ENCODE measurements at places on chromosomes 3 and 15.

GRCh38 chr3:81998139-81998755 is 236.8 kb upstream of the GBE1 start:
- no peak for DNase-seq

DNA sequence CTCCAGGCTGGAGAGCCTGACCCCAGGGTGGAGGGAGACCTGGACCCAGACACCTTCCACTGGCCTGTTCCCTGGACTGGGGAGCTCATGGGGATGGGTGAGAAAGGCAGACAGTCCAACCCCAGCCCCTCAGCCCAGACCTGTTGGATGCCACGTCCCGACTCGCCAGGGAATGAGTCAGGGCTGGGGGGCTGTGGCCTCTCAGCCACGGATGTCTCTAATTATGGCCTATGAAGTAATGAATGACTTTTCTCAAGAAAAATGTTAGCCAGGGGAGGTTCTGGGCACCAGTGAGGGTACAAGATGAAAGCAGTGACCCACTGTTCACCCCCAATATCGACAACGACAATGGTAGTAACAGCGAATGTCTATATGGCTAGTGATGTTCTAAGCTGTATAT is 107.0 kb upstream of the RPL32 start:
- no peak for DNase-seq

GRCh38 chr3:125123451-125124305 is 67.9 kb upstream of the HEG1 start:
- DNase-seq = no peak

DNA sequence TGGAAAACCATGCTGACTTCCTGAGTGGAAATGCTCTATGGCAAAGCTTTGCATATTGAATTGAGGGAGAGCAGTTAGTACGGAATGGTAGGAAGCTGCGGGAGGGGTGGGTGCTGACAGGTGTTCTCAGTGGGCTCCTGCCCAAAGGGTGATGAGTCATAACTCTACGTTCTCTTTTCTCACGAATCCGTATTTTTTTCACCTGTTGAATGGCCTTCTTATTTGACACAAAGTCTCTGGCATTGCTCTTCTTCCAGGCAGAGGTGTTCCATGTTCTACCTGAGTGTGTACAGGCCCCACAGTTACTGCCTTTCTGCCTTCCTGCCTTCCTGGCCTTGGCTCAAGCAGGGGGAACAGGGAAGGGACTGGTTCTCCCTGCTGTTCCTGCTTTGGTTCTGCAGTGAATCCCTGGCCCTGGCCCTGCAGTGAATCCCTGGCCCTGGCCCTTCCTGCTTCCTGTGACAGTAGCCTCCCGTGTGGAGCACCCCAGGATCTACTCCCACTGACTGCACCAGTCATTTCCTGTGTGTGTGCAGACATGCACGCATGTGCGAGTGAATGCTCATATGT is 31.9 kb downstream of the TRAK1 start:
- DNase-seq = no peak

GRCh38 chr3:852033-852432 is 240.8 kb upstream of the CNTN6 start:
- no peak for DNase-seq

GRCh38 chr3:195770081-195770840 is 41.5 kb downstream of the MUC4 start:
- DNase-seq = no peak

- no peak for DNase-seq
Observed at GRCh38 chr15:63612300-63612699, 15.1 kb downstream of the FBXL22 start.

DNA sequence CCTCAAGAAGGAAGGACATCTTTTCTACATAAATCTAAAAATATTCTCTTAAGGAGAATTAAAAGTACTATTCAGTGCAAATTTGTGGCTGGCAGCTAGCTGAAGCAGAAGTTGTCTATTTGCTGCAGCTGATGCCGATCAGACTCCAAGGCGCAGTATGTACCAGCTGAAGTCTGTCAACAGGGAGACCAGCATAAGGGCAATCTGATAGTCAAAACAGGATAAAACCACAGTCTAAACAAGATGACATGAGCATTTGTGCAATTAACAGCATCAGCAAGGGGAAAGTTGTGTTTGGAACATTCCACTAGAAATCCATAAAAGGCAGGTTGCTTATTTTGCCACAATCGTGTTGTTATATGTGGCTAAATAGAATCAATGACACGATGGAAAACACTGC is 198.2 kb upstream of the ROBO2 start:
- no peak for DNase-seq

DNA sequence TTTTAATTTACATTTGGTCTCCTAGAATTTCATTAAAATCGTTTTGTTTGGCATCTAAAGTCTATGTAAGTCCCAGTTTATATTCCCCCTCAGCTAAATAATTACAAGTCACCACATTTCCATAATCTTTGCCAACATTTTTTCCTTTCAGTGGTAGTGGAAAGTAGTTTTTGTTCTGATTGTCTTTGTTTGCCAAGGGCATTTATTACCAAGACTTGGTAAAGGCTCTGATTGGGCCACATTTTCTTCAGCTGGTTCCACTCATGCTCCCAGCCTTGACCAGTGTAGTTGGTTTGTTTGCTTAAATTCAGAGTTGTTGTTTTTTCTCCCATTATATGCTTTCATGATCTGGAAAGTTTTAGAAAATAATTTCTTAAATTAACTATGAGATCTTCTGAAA is 153.4 kb upstream of the MME start:
- DNase-seq = no peak

GRCh38 chr3:39208463-39209055 is 16.2 kb upstream of the XIRP1 start:
- DNase-seq = no peak

GRCh38 chr3:96083610-96084009 is 730.8 kb upstream of the EPHA6 start:
- no peak for DNase-seq

- DNase-seq = no peak
Observed at GRCh38 chr3:186614266-186614596, 1.4 kb downstream of the AHSG start.

DNA sequence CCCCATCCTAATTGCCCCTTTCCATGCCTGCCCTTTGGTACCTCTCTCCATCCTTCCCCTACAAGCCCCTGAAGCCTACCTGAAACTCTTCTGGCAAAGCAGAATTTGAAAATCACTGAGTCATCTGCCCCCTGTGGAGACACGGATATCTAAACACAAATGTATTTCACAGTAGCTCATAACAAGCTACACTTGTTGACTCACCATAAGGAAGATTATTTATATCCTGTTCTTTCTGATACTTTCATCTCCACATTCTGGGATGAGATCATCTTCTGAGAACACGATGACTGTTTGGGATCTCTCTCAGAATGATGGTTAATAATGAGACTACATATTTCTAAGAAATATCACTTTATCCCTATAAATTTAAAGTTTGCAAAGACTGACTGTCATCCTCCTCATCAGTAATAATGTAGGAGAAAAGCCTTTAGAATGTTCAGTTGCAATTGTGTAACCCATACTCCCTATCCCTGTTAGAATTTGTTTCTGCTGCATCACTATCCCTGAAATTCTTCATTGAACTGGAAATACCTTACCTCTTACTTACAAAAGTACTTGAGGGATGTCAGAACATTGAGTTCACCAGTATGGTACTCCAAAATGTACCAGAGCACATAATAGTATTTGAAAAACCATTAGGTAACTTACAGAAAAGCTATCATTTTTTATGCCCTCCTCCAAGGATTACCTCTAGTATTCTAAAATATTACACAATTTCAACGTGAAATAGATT is 116.1 kb upstream of the IL12A start:
- DNase-seq = no peak

GRCh38 chr15:81327516-81327915 is 3.6 kb upstream of the STARD5 start:
- no peak for DNase-seq

DNA sequence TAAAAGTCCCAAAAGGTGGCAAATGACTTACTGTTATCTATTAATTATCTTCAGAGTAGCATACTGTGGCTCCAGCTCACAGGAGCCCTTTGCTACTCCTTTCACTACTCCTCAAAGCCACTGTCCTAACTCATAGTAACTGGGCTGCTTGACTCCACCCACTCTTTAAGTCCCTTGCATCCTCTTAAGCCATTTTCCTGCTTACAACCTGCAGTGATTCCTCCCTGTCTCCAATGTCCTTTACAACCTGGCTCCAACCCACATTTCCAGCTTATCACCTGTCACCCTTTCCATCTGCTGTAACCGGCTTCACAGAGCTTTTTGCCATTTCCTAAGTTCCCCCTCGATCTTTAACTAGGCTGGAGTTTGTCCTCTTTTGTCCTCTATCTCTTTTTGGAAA is 388.1 kb downstream of the FGF12 start:
- no peak for DNase-seq

DNA sequence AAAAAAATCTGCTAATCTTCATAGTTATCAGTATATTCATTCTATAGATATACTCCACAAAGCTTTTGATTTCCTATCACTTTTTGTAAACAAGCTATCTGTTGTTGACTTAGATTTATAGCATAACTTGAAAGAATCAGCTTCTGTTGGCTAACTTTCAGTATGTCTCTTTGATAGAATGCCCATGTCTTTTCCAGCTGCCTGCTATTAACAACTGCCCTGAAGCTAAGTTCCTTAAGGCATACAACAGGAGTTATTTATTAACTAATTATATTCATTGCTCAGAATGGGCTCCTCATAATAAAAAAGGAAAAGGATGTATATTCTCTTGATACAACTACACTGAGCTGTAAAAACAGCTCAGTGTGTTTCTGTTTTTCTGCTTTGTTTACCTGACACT is 293.9 kb downstream of the TUSC7 start:
- DNase-seq = no peak

GRCh38 chr15:60372756-60373155 is 25.0 kb downstream of the ANXA2 start:
- no peak for DNase-seq

- no peak for DNase-seq
Observed at GRCh38 chr3:184193991-184194539, 8.1 kb downstream of the ABCF3 start.

GRCh38 chr15:68375191-68375631 is 56.8 kb downstream of the ITGA11 start:
- no peak for DNase-seq

DNA sequence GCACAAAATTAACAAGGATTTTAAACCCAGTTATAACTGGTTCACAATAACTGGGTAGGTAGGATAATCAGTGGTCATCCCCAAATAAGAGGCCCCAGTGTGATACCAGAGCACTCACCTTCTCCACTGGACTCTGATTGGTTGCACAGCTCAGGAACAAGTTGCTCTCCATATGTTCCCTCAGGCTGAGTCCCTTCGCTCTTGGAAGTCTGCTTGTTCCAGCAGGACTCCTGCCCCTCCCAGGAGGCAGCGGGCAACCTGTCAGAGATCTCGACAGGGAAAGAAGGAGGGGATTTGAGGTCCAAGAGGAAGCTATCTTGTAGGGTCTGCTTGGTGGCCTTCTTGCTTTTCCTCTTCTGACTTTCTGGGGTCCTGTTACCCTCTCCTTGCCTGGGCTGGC is 51.6 kb upstream of the HEG1 start:
- no peak for DNase-seq

DNA sequence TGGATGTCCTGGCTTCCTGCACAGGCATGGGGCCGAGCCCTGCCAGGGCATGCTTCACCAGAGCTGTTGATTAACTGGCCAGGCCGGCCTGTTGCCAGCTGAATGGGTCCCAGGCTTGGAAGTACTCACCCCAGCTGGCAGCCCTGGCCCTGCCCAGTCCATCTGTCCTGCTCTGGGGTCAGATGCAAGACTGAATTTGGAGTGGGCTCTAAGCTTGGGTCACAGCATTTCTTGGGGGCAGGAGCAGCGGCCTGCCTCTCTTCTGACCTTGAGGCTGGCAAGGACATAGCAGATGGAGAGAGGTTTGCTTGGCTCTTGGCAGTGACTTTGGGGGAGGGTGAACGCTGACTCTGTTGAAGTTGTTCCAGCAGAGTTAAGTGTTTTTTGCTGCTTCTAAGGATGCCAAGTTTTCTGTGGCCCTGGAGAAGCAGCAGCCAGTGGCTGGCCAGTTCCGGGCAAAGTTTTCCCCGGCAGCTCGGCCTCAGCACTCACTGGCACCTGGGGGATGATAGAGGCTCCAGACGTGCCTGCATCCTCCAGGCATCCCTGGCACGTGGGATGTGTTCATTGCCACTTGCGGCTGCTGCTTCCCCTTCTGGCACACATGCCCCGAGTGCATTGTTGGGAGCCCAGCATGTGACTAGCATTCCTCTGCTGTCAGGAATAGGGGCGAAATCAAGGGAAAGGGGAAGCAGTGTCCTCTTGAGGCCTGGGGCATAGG is 22.9 kb downstream of the PDIA5 start:
- DNase-seq = no peak
